ENCODE measurements at places on chromosomes 1 and 21.

- DNase-seq, result no peak
Measured at GRCh38 chr1:30162565-30162964, 560.8 kb downstream of the MATN1 start.

DNA sequence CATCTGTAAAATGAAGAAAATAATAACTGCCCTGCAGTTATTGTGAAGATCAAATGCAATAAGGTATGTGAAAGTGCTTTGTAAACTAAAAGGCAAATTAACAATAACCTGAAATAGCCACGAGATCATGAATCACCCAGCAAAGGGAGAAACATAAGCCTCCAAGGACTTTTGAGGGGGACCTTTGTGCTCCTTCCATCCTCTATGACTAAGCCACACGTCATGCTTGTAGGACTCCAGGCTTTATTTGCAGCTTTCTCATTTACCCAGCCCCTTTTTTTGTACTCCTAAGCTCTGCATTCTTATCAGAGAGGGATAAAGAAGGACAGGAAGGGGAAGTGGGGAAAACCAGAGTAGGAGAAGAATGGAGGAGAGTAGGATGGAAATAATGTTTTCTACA, 115.1 kb downstream of the PROX1 start:
- no peak for DNase-seq

- DNase-seq, result no peak
Measured at GRCh38 chr1:23611601-23612327, 52.5 kb upstream of the ID3 start.

DNA sequence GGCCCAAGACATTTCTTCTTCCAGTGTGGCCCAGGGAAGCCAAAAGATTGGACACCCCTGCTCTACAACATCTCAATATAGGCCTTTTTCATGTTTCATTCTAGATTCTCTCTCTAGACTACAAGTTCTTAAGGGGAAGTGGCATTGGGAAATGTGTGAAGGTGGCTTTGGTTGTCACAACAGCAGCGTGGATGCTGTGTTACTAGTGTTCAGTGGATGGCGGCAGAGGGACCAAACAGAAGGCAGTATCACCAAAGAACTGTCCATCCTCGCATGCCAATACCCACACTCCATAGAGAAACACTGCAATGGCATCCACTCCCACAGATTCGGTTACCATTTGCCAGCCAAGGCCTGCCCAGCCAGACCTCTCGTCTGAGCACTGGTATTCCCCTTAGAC, 24.3 kb upstream of the IFNAR2 start:
- no peak for DNase-seq

DNA sequence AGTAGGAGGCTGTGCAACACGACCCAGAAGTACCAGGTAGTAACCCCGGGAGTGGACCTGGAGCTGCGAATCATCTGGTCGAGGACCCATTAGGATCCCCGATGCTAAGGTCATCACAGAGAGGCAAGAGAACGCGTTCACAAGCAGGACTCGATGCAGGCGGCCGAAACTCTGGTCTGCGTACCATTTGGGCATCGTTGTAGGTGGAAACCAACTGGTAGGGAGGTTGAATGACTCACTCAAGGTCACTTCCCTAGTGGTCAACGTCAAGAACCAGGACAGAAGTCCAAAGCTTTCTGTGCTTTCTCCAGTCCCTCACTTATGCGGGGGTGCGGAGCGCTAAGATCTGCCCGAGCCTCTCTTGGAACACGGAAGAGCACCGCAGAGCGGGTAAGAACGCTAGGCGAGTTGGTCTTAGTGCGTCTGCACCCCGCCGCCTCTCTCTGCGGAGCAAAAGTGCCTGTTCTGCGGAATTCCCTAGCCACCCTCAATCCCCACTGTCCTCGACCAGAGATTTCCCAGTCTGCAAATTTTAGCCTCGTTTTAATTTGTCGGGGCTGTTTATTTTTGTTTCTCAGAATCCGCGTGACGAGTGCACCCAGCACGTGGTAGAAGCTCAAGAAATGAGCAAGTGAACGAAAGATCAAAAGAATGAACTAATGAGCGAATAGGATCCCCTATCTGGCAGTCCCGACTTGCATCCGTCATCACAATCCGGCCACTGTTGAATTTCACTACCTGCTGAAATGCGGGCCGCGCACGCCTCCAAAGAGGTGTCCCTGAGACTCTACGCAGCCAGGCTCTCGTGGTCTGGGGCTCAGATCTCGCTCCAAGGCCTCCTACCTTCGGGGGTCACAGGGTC, 12.2 kb downstream of the HLX start:
- no peak for DNase-seq

Measured in stimulated activated CD8-positive, alpha-beta memory T cell treated with anti-CD3 and anti-CD28 coated beads, Interleukin-7, amount 100 ng/mL, for 1 hour (primary cell).